Effector CD8-positive, alpha-beta T cell (primary cell): ENCODE measurements at places on chromosomes 5 and 9.

DNA sequence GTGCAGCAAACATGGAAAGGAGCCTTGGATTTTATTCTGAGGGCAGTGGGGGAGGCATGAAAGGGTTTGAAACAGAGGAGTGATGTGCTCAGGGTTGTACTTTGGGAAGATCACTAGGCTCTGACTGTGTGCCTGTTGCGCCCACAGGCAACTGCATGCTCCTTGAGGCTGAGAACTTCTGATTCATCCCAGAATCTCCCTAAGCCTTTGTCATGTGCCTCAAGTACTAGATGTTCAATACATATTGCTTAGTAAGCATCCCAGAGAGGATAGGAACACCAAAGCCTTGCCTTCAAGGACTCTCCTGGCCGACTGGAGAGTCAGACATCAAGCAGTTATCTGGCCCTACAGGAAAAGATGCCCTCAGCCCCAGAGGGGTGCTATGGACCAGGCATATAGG lies 54.1 kb downstream of the ARHGEF37 start:
- no peak for DNase-seq

DNA sequence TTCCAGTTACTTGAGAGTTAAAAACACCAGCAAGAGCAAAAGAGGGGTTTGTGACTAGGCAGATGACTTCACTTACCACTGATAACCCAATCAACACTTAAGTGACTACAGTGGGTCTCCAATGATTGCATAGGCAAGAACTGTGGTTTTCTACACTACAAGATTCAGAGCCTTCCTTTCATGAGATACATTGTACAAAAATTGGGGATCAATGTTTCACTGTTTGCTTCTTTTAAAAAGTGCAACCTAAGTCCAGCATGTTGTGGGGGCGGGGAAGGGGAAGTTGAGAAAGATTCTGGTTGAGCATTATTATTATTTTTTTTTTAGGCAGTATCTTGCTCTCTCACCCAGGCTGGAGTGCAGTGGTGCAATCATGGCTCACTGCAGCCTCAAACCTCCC lies 3.6 kb downstream of the IQGAP2 start:
- DNase-seq: no peak

GRCh38 chr9:7212101-7212500 lies 454.3 kb downstream of the KDM4C start:
- DNase-seq: no peak

DNA sequence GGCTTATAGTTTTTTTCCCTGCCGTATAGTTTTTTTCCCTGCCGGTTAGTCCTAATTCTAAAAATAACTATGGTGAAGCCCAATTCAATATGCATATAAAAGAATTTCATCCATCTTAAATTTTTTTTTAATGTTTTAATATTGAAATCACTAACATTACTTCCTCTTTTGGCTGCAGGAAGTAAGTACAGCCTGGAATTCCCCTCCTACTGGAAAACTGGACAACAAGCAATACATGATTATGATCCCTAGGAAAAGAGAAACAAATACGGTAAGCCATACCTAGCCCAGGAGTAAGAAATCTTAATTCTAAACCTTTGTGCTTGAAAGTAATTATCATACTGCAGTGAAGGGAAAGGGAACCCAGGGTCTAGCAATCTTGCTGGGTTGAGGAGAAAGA lies 119.0 kb downstream of the NR3C1 start:
- no peak for DNase-seq

DNA sequence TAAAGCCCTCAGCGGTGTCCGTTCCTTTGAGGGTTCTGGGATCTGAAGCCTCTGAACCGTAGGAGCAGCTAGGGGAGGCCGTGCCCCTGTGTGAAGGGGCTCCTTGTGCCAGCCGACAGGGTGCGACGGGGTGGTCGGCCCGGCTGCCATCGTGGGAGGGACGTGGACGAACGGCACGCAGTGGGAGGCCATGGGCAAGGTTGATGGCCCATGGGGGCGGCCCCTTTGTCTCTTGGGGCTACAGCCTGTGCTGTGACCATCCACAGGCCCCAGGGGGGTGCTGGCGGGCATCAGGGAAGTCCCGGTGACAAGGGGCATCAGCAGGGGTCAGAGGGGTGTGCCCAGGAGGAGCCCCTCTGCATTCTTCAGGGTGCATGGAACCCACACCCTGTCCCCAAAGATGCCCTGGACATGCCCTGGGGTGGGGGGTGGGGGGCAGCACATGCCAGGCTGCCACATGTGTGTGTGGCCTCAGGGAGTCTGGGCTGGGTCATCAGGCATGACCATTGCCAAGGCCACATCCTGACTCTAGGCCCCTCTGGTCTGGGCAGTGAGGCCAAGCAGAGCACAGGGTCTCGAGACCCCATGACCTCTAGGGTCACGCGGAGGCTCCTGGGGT lies 49.6 kb upstream of the CACNA1B start:
- DNase-seq: no peak

DNA sequence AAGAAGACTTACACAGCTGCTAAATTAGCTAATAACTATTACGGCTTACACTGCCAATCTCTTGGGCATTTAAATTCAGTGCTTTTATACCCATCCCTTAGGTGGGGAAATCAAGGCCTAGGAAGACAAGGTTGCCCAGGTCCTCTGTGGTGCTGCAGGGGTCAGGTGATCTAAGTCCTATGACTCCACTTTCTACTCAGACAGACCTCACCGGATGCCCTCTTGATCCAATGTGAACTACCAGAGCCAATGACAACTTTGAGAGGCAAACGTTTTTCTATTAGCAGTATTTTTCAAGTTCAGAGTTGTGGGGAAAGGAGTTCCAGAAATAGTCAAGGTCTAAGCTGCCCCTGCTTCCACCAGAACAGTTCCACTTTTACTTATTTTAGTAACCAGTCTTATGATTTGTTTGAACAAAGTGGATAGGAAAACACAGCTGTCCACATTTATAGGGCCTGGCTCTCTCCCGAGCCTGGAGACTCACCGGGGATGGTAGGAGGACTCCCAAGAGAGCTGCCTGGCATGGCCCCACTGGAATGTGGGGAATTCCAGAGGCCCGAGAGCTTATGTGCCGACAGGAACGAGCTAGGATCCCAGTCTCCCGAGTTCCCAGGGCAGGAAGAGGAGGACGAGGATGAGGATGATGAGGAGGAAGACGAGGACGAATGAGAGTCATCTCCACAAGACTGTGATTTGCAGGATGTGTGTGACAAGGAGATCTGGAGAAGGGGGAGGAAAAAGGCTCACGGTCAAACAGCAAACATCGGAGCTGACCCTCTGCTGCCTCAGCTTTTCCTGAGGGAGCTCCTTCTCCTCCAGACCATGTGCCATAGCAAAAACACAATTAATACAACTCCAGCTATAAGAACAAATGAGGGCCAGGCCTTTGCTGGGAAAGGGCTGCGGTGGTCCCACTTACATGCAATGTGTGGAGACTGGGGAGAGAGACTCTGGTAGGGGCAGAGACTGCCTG lies 16.7 kb downstream of the FAM193B start:
- DNase-seq: no peak
